Brain microvascular endothelial cell (primary cell): ENCODE measurements at places on chromosomes 1 and 21.

DNA sequence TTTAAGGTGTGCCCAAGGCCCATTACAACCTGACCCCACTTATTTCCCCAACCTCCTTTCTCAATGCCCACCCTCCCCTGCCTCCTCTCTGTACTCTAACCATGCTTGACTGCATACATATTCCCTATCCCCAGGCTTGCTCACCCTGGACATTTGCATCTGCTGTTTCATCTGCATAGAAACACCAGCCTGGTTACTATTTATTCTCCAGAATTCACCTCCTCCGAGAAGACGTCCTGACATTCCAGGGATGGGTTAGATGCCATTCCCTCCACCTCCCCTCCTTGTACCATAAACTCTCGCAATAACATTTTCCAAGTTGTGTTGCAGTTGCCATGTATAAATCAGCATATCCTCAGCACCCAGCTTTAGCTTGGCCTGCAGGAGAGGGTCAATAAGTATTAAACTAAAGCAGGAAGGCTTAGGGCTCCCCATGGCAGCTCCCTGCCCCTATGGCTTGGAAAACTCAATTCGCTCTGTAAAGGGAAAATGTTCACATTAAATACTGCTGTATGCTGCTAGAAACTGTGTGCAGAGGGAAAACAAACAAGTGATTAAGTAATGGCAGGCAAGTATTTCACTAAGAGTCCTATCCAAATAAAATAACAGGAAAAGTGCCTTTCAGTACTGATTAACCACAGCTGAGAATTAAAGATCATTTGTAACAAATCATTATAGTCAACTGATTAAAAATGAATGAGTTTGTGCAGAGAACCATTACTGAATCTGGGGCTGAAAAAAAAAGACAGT is 202.3 kb downstream of the TNR start:
- DNase-seq = no peak

DNA sequence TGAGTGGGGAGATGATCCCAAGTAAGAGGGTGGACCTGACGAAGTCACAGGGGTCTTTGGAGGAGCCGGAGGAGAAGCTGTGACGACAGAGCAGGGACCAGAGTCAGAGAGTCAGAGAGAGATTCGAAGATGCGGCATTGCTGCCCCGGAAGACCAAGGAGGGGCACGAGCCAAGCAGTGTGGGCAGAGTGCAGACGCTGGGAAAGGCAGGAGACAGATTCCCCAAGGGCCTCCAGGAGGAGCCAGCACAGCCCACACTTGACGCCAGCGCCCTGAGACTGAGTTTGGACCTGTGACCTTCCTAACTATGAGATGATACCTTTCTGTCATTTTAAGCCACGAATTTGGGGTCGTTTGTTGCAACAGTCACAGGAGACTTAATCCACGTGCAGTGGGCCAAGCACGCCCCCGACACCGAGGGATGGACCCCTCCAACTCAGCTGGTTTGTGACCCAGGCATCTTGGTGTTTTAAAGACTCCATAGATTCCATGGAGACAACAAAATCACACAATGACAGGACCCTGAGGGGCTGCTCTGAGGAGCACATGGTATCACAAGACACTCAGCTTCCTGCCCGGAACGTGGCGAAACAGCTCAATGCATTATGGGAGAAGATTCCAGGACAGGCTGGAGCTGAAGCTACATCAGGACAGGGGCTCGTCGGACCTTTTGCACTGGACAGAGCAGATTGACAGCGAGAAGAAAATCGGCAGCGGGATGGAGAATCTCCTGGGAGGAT is 11.0 kb upstream of the TFF1 start:
- DNase-seq = no peak

- DNase-seq = no peak
Observed at GRCh38 chr21:29077651-29078090, 4.2 kb upstream of the CCT8 start.

GRCh38 chr1:81305997-81306452 is 494.7 kb upstream of the ADGRL2 start:
- peak; percentile 17 for DNase-seq
